ENCODE measurements at places on chromosomes 7 and 10. TPM values are rescaled to one million over a fixed set of nuclear protein-coding genes. Genes with fewer than 3 reads are reported as not detected.

POLR2J gene
- polyA plus RNA-seq, result 172 TPM

CPXM2 gene
- 2.9 TPM for polyA plus RNA-seq

STMP1 gene
- 52.4 TPM for polyA plus RNA-seq

TUBGCP2 gene
- polyA plus RNA-seq, result 54.1 TPM

FGFBP3 gene
- polyA plus RNA-seq, result 4.1 TPM

VIPR2 gene
- polyA plus RNA-seq, result 0.07 TPM

GLI3 gene
- 1.1 TPM for polyA plus RNA-seq

OR2A42 gene
- polyA plus RNA-seq, result 0.11 TPM

STEAP1 gene
- 0.56 TPM for polyA plus RNA-seq

CREB5 gene
- 5.4 TPM for polyA plus RNA-seq

WNT8B gene
- 0.03 TPM for polyA plus RNA-seq

C10orf71 gene
- not detected for polyA plus RNA-seq

TRIM73 gene
- polyA plus RNA-seq, result 0.13 TPM

CUEDC2 gene
- 73.1 TPM for polyA plus RNA-seq

PVRIG gene
- 0.34 TPM for polyA plus RNA-seq

OR2A5 gene
- not detected for polyA plus RNA-seq

SEPTIN7 gene
- polyA plus RNA-seq, result 119 TPM

PNLIPRP2 gene
- polyA plus RNA-seq, result not detected

PPP1R9A gene
- polyA plus RNA-seq, result 7.2 TPM

CRHR2 gene
- polyA plus RNA-seq, result not detected

TRIM50 gene
- 0.27 TPM for polyA plus RNA-seq

MEOX2 gene
- 3.0 TPM for polyA plus RNA-seq

BICC1 gene
- 4.5 TPM for polyA plus RNA-seq

ITGB8 gene
- polyA plus RNA-seq, result 4.3 TPM

PRTFDC1 gene
- 13.5 TPM for polyA plus RNA-seq

FAM25G gene
- polyA plus RNA-seq, result not detected

GHRHR gene
- polyA plus RNA-seq, result 0.68 TPM

Measured in adrenal gland (tissue), 19 donors.